Activated CD8-positive, alpha-beta memory T cell treated with anti-CD3 and anti-CD28 coated beads for 48 hours (primary cell): ENCODE measurements at places on chromosomes 4 and X.

DNA sequence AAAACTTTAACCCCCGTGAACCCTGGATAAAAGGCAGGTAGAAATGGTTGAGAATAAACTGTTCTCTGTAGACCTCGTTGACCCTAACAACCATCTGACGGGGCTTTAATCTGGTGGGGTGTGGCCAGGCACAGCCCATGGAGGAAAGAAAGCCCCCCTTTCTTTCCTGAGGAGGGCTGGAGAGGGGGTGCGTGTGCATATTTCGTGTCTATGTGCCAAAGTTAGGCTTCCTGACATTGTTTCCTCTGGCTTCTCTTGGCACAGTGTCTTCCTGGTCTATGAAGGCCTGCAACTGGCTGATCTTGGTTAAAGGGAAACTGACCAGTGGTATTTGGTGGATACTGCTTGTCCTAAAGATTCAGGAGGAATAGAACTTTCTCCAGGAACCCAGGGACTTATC is 97.1 kb downstream of the MGST2 start:
- no peak for DNase-seq

DNA sequence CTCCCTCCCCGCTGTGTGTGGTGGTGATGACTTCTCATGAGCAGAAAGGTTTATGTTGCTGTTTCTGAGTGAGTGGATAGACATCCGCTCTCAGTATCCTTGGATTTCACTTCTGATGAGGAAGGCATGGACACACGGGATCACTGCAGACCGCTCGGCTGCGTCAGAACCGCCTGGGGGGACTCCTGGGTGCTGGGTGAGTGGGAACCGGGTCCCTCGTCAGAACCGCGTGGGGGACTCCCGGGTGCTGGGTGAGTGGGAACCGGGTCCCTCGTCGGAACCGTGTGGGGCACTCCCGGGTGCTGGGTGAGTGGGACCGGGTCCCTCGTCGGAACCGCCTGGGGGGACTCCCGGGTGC is 9.0 kb downstream of the CTBP1 start:
- DNase-seq: no peak

- no peak for DNase-seq
These were observed 572.1 kb downstream of the C4orf33 start for GRCh38 chr4:129668092-129668491.

DNA sequence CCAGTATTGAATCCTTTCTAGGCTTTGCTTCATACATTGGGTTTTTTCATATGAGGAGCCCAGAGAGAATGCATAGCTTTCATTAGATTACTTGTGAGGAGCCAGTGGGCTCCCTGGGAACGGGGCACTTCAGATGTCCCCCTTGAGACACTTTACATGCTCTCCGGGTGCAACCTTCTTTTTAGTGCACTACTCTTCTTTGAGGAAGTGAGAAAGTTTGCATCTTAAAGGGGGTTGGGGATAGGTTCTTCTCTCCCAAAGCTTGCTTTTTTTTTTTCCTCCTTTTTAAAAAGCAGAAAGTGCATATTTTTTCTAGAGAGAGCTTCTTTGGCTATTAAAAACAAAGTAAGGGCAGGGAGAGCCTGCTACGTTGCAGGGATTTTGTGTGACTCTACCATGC is 4.3 kb downstream of the HADH start:
- no peak for DNase-seq

DNA sequence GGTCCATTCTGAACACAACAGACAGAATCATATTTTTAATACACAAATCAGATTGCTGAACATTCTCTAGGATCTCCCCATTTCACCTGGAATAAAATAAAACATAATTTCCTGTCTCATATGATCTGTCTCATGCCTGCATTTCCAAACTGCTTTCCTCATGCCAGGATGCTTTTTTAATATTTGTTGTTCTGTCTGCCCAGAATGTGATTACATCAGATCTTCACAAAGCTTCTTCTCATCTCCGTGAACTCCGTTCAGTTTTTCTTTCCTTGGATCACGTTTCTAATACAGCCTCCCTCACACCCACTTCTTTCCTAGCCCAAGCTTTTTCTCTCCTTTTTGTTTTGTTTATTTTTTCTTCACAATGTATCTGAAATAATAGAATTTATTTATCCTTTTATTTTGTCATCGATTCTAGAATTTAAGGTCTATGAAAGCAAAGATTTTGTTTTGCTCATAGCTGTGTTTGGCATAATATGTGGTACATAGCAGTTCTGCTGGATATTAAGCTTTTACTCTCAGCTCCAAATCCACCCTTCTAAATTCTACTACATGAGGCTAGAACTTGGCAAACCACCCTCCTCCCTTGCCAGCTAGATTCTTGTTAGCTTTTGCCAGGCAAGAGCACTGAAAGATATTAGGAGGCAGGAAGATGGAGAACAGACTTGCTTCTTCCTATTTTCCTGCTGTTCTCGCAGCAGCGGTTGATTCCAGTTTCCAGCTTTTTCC is 165.5 kb upstream of the SLIT2 start:
- DNase-seq: no peak

DNA sequence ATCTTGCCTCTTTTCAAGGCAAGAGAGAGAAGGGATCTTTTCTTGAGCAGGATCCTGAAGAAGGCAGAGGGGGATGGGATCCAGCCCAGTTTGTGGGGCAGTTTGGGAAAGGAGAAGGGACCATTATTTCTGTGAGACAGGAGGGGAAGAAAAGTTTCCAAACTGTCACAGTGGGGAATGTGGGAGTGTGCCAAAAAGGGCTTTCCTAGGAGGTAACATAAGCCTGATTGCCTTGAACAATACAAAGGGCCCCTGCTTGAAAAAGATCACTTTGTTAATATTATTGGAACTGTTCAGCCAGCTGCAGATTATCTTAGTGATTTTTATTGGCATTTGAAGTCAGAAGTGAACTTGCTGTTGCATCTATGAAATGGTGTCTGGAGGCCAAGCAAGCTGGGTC is 55.2 kb downstream of the MTM1 start:
- no peak for DNase-seq

GRCh38 chr4:109610489-109610888 is 50.4 kb downstream of the MCUB start:
- DNase-seq: no peak

DNA sequence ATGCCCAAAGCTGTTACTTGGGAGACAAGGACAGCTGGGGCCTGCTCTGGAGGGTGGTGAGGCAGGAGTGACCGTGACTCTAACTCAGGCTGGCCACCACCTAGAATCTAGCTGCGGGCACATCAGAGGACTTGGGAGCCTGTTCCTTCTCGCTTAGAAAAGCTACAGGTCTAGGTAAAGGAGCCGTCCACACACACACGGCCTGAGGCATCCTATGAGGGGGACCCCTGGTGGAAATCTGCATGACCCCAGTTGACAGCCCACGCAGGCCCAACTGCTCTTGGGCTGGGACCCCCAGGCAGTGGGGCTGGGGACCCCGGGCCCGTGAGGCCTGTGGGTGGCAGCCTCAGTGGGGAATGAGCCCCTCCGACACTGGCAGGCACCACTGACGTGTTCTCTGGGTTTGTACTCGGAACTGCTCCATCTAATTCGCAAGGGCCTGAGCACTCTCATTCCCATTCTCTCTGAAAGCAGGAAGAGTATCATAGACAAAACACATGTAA is 75.6 kb downstream of the ACOX3 start:
- no peak for DNase-seq

GRCh38 chr4:11537846-11538245 is 109.2 kb upstream of the HS3ST1 start:
- no peak for DNase-seq

DNA sequence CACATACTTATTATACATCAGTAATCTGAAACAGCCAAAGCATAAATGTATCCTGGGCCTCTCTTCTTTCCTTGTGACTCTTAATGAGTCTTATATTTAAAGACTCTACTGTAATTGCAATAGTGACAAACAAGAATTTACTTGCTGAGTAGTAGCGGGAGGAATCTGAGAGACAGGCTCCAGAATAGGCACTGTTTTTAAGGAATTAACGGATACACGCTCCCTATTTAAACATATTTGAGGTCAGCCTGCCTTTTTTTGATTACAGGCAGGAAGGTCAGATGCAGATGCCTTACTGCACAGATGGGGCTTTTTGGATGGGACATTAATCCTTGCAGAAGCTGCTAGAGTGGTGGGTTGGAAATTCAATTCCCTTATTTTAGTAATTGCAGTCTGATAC is 196.3 kb upstream of the ANXA3 start:
- DNase-seq: no peak

DNA sequence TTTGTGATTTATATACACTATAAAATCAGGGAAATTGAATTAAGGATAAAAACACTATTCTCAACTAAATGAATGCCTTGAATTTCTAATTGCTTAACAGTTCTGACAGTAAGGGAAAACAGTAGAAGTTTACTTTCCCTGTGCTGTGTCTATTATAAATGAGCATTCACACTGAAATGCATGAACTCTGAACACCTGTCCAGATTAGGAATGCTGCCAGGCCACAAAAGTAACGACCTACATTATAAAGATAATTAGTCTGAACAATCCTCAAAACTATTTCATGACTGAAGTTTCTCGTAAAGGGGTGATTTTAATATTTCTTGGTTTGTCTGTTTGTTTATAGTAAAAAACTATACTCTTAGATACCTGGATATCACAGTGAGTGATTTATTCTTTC is 2.0 kb downstream of the NDST3 start:
- no peak for DNase-seq

- no peak for DNase-seq
These were observed 34.4 kb upstream of the ACSL1 start for GRCh38 chr4:184860018-184860779.

GRCh38 chr4:144582975-144583374 is 63.0 kb upstream of the HHIP start:
- no peak for DNase-seq

DNA sequence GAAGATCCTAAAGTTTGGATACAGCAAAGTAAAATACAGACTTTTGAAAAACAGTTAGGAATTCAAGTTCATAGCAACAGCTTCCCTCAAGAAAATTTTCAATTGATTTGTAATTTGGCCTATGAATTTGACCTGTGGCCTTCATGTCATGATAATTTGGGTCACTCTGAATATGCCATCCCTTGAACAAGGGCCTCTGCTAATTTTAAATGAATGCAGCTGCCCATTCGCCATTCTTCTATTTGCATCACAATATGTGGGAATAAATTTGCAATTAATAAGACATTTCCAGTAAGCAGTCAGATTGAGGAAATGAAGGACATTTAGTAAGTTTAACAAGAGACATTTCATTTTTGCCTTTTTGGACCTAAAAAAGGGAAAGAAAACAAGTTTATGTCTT is 1.9 kb upstream of the REST start:
- DNase-seq: no peak

DNA sequence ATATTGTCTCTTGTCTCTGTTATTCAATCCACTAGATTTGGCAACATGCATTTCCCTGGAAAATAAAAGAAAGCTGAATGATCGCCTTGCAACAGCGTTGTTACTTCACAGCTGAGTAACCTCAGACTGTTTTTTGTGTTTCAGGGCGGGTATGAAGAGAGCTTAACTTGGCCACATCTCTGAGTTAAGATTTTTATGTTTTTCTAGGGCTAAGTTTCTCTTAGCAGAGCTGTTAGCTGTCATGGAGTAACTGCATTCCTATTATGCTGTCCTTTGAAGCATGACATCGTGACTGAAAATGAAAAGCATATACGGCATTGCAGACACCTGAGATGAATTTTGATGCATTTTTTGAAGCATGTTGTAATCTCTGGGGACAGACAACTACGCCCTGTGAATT is 1798.9 kb downstream of the PCDH7 start:
- DNase-seq: no peak
